ENCODE measurements at places on chromosomes 13 and 19.

GRCh38 chr19:825897-826644, 1.6 kb upstream of the AZU1 start:
- no peak for DNase-seq

DNA sequence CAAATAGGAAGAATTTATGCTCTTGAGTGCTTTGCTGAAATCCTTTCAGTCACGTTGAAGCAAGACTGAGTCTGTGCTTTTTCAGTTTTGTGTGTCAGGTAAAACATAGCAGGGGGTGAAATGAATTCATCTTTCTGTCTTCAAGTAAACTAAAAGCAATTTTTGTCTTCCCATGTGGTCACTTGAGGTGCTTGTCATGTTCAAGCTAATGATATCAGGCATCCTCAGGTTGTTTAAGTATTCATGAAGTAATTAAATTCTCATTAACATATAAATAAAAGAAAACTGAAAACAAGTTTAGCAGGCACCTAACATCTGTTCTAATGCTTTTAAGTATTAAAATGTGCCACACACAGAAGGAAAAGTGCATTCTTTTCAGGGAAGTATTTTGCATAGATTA, 2701.3 kb downstream of the PCDH9 start:
- no peak for DNase-seq

DNA sequence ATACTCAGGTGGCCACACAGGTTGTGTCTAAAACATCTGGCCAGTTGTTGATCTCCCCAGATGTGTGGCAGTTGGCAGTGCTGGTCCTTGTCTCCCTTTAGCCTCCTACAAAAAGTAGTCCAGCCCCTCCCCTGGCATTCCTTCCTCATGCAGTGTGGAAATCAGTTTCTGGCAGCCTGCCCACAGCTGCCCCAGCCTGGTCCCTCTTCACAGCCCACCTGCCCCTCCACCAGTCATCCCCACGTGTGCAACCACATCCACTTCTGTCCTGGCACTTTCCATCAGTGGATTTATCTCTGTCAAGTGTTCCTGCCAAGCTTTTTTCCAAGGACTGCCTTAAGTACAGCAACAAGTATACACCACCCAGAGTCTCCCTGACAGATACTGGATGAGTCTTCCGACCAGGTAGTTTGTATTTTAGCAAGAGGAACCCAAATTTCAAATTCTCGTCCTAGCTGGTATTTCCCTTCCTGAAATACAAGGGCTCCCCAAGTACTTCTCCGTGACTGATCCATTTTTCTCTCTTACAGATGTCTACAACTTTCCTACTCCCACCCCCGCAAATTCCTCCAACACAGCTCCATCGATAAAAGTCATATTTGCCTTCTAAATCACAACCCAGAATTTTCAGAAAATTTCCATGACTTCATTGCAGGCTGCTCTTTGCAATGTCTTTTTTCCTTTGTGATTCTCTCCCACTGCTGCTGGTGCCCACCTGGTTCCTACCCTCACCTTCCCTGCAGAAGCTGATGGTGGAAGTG, 313.5 kb downstream of the FOXO1 start:
- DNase-seq, result no peak

DNA sequence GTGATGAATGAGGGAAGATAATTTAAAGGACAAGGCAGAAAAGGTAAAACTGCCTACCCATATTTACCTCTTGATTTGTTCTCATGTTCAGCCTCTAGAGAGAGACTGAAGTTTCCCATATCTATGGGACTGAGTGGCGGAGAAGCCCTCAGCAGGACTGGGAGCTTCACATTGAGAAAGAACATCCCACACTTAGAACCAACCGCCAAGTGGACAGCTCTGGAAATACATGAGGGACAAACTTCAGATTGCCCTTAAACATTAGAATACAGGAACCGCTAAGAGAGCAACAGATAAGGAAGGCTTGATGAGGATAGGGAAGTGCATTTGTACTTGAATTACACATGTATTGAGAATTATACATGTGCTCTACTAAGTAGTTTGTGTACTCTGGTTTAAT, 316.0 kb upstream of the MIR17HG start:
- no peak for DNase-seq

DNA sequence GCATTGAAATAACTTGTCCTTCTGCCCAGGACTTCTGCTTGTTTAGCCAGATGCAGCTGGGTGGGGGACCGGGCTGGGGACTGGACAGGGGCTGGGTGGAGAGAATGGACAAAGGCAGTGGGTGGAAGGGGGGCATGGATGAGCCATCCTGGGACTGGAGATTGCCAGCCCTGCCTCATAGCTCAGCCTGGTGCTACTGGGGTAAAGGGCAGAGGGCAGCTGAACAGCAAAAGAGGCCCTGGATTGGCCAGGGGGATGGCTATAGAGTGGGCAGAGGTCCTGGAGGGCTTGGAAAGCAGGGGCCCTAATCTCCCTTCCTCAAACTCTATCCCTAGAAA, 17.7 kb upstream of the PLAUR start:
- no peak for DNase-seq

DNA sequence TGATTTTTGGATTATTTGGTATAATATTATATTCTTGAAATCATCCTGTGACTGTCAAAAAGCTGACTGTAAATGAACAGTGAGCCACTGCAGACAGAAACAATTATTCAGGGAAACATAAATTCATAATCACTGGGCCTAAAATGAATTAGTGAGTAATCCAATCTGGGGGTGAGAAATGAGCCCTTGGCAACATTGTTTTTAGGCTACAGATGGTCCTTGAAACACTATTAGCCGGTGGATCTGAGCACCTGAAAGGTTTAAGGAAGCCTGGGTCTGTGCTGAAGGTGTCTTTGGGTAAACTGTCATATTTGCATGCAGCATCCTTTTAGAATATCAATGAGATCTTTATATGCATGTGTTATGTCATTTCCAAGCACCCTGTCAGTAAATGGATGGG, 290.7 kb downstream of the ATP8A2 start:
- no peak for DNase-seq

GRCh38 chr13:112726016-112726767, 36.4 kb downstream of the ATP11A start:
- DNase-seq, result no peak

DNA sequence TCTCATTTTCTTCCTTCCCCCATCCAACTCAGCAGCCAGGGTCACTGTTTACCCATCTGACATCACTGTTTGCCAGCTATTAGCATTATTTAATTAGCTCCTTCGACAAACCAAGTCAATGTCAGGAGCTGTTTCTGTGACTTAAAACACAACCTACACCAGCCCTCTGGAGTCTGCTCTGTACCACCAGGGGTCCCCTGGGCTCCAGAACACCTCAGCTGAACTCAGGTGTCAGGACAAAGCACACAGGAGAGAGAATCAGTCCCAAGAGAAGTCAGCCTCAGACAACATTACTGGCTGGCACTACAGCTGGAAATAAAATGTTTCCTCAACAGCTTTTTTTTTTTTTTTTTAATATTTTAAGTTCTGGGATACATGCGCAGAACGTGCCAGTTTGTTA, 45.1 kb downstream of the DCLK1 start:
- DNase-seq, result no peak

- no peak for DNase-seq
Observed at GRCh38 chr19:36182612-36183244, 30.5 kb upstream of the COX7A1 start.

- no peak for DNase-seq
Observed at GRCh38 chr19:44731081-44731480, 17.4 kb upstream of the BCL3 start.

DNA sequence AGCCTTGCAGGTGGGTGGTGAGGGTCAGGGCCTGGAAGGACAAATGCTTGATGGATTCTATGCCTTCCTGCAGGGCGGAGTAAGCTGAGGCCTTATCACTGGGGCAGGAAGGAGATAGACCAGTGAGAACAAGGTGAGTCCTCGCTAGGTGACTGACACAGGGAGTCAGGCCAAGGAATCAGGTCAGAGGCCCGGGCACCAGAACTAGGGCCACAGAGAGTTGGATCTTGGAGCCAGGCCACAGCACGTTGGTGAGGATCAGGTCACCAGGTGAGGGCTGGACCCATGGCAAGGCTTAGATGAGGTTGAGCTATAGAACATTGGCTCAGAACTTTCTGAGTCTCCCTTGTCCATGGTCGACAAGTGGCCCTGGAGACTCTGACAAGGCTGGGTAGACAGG, 328.2 kb downstream of the FOXO1 start:
- DNase-seq, result no peak

- no peak for DNase-seq
Observed at GRCh38 chr19:1312767-1313694, 27.4 kb downstream of the EFNA2 start.

DNA sequence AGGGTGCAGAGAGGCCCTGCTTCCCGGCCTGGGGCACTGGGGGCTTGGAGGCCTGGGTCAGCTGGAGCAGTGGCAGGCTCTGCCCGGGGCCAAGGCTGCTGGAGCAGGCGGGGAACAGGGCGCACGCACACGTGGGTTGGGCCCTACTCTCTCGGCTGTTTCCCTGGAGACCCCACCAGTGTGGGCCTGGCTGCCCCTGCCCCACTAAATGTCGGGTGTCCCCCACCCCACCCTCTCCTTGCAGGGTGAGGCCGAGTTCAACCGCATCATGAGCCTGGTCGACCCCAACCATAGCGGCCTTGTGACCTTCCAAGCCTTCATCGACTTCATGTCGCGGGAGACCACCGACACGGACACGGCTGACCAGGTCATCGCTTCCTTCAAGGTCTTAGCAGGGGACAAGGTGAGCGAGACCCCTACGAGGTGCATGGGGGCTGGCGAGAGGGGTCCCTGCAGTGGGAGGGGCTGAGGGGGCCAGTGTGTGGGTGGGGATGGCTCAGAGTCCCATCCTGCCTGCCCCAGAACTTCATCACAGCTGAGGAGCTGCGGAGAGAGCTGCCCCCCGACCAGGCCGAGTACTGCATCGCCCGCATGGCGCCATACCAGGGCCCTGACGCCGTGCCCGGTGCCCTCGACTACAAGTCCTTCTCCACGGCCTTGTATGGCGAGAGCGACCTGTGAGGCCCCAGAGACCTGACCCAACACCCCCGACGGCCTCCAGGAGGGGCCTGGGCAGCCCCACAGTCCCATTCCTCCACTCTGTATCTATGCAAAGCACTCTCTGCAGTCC, 15.3 kb downstream of the CAPN12 start:
- no peak for DNase-seq

GRCh38 chr13:34862311-34862710, 79.8 kb upstream of the NBEA start:
- DNase-seq, result no peak

GRCh38 chr13:89755729-89756492, 1591.6 kb upstream of the MIR17HG start:
- DNase-seq, result no peak

DNA sequence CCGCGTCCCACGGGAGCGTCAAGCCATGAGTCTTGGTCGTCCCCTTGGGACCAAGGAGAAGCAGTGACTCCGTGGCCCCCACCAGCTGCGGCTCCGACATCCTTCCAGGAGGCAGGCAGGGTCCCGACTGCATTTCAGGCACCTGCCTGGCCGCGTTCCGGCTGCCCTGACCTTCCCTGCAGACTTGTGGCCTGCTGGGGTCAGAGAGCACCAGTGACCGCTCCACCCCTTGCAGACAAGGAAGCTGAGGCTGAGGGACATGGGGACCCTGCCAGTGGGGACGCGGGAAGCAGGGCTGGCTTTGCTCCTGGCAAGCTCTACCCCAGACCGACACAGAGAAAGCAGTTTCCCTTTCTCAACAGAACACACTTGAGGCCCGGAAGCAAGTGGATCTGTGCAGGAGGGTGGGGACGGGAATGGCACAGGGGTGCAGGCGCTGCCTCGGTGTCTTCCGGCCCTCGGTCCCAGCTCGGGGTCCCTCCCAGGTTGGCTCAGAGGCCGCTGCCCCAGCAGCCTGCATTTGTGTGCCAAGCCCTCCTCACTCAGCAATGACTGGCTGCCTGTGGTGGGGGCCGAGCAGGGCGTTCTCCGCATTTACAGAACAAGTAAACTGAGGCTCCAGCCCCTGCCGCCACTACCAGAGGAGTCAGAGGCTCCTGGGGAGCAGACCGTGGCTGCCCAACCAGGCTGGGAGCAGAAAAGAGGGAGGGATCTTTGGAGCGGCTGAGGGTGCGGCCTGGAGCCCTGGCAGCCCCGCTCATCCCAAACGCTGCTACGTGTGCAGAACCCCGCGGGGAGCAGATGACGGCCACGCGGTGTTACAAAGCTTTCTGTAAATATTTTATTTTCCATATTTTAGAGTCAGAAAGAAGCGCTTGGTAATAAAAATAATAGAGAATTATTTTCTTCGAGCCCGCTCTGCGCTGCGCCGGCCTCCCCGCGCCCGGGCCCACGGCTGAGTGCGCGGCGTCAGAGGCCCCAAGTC, 43.9 kb downstream of the GAS6 start:
- no peak for DNase-seq

GRCh38 chr13:76175961-76176725, 540.0 kb downstream of the LMO7 start:
- DNase-seq, result no peak

- DNase-seq, result no peak
Observed at GRCh38 chr19:4662812-4663211, 7.3 kb downstream of the MYDGF start.

GRCh38 chr19:56840451-56841192, at the start of the genes PEG3 and ZIM2:
PEG3 (minus strand) TSS chr19:56840726; CDS start chr19:56824655, 16,071 bp downstream.
ZIM2 (minus strand) TSS chr19:56840726; CDS start chr19:56824277, 16,449 bp downstream.
- DNase-seq, result no peak

DNA sequence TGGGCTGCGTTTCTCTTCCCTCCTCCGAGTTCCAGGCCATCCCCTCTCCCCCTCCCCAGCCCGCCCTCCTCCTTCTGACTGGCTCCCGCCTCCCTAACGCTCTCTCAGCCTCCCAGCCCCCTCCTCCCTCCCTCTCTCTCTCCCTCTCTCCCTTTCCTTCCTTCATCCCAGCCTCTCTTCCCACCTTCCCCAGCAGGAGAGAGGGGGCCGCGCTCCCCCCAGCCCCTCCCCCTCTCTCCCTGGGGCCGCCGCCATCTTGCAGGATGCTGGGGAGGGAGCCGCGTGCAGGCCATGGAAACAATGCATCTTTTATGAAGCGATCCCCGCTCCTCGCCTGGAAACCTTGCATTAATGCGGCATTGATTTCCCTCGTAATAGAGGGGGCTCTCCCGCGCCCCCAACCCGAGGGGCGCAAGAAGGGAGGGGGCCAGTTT, 42.6 kb upstream of the ADGRL1 start:
- DNase-seq, result no peak

DNA sequence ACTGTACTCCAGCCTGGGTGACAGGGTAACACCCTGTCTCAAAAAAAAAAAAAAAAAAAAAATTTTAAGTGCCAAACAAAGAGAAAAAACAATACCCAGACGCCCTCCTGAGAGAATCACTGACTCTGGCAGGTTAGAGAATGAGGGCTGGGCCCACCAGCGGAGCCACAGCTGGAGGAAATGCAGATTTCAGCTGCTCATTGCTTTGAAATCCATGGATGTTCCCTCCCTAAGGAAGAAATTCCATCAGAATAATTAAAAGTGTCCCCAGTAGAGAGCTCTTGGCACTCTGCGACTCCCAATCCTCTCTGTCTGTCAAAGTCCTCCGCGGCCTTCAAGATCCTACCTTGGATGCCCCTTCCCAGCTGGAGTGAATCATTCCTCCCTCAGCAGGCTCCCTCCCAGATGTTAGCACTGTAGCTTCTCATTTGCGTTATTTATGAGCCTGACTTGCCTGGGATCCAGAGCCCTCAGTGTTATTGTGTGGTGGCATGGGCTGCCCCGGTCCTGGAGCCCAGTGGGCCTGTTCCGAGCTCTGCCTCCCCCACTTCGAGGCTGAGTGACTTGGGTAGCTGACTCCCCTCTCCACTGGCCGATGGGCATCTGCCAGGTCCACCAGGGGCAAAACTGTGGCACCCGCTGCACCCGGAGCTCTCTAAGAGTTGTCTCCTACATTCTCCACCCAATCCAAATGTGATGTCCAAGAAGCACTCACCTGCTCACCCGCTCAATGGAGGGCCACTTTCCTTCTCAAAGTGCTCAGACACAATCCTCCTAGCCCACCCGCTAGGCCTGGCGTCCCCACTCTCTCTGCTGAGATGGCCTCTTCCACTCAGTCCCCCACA, 47.0 kb downstream of the SERP2 start:
- no peak for DNase-seq

All from HFF-Myc (cell line).